Thoracic aorta (tissue), 2 donors: ENCODE measurements at places on chromosomes 7 and 10. TPM values are rescaled to one million over a fixed set of nuclear protein-coding genes. Genes with fewer than 3 reads are reported as not detected.

DNA sequence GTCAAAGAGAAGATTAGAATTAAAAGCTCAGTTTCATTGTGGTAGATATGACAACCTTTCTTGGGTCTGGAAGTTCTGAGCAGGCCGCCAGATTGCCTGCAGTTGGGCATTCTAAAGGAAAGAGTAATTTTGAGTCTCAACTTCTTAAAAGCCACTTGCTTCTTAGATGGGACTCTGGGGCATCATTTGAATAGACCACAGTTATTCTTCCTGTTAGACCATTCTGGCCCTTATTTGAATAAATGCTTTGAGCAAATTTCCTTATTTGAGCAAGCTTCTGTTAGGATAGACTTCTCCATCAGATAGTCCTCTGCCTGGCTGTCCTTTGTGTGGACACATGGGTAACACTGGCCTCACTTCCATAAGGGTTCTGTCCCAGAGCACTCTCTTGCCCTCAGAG, 40.2 kb downstream of the SND1 start:
- H3K4me3 ChIP-seq = no peak overlapping the region
- H3K27me3 ChIP-seq = no peaks in the 10 kb centered on the region
- H3K4me1 ChIP-seq = no peaks in the 10 kb centered on the region
- peaks cover 11% of the 10 kb centered on the region for H3K36me3 ChIP-seq
- H3K27ac ChIP-seq = no peak overlapping the region
- no peak for DNase-seq

DNA sequence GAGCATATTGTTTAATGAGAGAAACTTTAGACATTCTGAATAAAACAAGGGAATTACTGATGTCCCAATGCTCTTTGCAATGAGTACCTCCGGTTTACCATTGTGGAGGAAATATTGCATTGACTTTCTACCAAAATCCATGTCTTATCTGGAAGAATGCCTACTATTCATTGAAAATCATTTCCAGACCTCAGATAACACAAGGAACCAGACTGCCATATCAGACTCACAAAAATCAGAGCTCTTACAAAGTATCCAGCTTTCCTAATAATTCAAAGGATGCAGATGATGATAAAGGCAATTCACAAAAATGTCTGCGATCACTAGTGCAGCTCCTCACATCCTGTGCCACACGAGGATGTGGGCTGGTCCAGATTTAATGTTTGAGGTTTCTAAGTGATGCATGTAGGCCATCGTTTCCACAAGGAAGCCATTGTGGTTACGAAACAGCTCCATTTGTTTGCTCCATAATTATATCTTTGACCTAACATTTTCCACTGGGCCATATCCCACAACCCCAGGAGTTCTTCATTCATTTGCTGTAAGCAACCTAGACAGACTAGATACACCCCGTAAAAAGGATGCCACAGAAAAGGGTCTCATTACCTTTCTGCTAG, 831.1 kb upstream of the C7orf33 start:
- H3K27me3 ChIP-seq = no peaks in the 10 kb centered on the region
- DNase-seq = no peak
- H3K4me3 ChIP-seq = no peak overlapping the region
- no peaks in the 10 kb centered on the region for H3K36me3 ChIP-seq

DNA sequence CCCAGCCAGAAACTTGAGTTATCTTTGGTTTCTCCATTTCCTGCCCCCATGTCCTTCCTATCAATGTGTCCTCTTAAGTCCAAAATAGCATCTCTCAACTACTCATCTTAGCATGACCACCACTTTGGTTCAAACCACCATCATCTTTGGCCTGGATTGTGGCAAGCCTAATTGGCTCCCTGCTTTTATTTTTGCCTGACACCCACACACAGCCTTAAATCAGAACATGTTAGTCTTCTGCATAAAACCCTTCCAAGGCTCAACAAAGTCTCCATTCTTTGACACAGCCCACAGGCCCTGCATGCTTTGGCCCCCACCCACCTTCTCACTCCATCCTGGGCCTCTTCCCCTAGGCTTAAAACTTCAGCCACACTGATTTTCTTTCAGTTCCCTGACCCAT, 2.0 kb upstream of the TSPAN14 start:
- no peak for DNase-seq

GPR85 gene
- total RNA-seq = 0.68 TPM

SOSTDC1 gene
- total RNA-seq = 0.63 TPM

KLLN gene
- total RNA-seq = 0.14 TPM

PAPSS2 gene
- total RNA-seq = 20.4 TPM

ZP3 gene
- total RNA-seq = 1.6 TPM

PTPRZ1 gene
- 5.1 TPM for total RNA-seq
